Activated T-cell treated with anti-CD3 and anti-CD28 coated beads, Interleukin-2, amount 50 U/mL, for 4 hours (primary cell): ENCODE measurements at places on chromosomes 1 and 21.

DNA sequence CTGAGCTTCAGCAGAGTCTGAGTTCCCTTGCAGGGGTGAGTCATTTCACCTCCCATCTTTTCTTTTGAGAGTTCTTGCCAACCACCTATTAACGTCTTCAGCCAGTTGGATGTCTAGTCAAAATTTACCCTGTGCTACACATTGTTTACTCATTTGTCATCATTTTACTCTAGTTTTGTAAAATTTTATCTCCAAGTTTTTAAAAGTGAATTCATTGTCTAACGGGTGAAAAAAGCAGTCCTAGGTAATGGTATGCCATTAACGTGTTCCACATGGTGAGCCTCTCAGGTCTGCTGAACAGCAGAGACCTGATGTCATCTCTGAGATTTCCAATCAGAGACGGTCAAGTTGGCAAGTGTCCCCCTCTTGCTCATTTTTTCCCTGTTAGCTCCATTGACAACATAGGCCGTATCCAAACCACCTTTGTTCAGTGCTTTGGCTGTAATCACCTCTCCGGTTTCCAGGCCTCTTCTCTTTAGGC is 85.4 kb downstream of the TBX15 start:
- DNase-seq: no peak

DNA sequence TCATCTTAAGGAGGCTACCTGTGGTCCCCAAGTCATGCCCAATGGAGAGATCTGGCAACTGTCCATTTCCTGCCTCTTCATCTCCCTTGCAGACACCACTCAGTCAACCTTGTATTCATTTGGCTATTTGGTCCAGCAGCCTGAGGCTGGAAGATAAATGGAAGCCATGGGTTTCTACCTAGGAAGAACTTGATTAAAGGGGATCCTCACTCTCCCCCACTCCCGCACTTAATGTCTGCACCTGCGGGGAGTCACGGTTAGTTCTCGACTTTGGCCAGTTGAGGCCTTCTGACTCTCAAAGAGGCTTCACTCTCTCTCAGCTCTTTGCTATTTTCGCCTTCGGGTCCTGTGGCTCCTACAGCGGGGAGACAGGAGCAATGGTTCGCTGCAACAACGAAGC is 8.4 kb upstream of the ATXN7L2 start:
- DNase-seq: no peak

- no peak for DNase-seq
Observed at GRCh38 chr1:246878551-246878950, 53.2 kb downstream of the AHCTF1 start.

DNA sequence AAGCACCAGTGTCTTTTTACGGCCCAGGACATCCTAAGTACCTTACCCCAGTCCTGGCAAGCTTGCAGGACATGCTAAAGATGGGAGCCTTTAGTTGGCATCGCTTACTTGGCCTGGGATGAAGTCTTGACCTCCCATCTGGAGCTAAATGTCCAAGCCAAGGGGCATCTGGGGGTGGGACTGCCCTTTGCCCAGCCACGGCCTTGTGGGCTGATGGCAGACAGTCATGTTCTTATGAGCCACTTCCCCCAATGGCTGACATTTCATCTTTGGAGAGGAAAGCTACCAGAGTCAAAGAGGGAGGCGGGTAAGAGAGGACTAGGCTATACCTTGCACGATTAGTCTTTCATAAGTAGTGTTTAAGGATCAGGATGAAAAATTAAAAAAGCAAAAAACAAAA is 32.2 kb downstream of the OPTC start:
- DNase-seq: no peak

GRCh38 chr1:199089393-199090122 is 450.7 kb downstream of the PTPRC start:
- peak; percentile 7 for DNase-seq

- no peak for DNase-seq
Observed at GRCh38 chr21:32909393-32909792, 116.3 kb upstream of the OLIG2 start.
